ENCODE measurements at places on chromosomes 5 and 9. TPM values are rescaled to one million over a fixed set of nuclear protein-coding genes. Genes with fewer than 3 reads are reported as not detected.

The ST8SIA4 gene
- not detected for polyA plus RNA-seq

- DNase-seq, result no peak
Measured at GRCh38 chr9:94199776-94200175, 59.3 kb upstream of the ZNF169 start.

- DNase-seq, result no peak
Measured at GRCh38 chr5:760363-761058, 24.0 kb downstream of the ZDHHC11B start.

- no peak for DNase-seq
Measured at GRCh38 chr5:126741361-126741760, 35.6 kb upstream of the LMNB1 start.

DNA sequence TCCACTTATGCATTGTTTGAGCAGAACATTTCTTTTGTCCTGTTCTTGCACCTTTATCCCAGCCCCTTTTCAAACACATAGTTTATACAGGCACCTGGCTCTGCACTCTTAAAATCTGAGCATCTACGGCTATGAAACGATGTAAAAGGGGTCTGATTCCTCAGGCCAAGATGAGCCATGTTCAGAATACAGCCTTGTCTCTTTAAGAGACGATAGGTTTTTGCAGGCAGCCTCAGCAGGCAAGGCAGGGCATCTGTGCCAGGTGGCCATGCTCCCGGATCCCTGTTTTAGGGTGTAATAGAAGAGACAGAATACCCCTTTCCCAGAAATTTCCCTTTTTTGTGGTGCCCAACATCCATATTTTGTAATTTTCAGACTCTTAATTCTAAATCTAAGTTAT lies 89.1 kb upstream of the NFIB start:
- no peak for DNase-seq

The NEUROG1 gene
- polyA plus RNA-seq, result not detected

- no peak for DNase-seq
Measured at GRCh38 chr9:89356782-89357181, 38.5 kb downstream of the SECISBP2 start.

The EFNA5 gene
- polyA plus RNA-seq, result 0.54 TPM

The CFAP90 gene
- not detected for polyA plus RNA-seq

DNA sequence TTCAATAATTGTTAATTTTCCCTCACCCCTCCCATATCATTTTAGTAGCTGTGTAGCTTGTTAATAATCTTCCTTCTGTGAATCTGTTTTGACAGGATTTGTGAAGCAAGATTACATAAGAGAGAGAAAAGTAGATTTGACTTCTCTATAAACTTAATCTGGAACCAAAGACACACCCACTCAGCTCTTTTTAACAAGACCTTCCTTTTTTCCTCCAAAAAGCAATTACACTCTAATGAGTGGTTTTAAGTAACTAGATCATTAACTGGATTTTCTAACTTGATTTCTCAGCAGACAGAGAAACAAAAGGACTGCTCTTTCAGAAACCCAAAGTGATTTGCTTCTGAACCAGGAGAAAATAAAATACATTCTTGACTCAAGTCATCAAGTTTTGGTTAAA lies 21.9 kb downstream of the RFK start:
- DNase-seq, result no peak

DNA sequence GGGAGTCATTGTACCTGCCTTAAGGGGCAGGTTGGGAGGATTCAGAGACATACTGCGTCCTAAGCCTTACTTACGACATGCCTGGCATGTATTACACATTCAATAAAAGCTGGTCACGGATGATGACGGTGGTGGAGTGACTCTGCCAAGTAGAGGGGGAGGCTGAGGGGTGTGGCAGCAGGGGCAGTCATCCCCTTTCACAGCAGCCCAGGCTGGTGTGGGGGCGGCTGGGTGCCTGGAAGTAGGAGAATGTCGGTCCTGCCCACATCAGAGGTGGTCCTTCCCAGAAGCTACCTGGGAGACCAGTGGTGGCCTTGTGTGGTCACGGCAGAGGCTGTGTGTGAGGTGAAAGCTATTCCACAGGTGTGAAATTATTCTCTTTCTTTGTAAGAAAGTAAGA lies 8.9 kb downstream of the ZBTB34 start:
- no peak for DNase-seq

- DNase-seq, result no peak
Measured at GRCh38 chr9:89808756-89809181, 204.0 kb downstream of the GADD45G start.

The RCL1 gene
- 5.1 TPM for polyA plus RNA-seq

- DNase-seq, result no peak
Measured at GRCh38 chr9:136847088-136847825, 2.0 kb upstream of the PHPT1 start.

DNA sequence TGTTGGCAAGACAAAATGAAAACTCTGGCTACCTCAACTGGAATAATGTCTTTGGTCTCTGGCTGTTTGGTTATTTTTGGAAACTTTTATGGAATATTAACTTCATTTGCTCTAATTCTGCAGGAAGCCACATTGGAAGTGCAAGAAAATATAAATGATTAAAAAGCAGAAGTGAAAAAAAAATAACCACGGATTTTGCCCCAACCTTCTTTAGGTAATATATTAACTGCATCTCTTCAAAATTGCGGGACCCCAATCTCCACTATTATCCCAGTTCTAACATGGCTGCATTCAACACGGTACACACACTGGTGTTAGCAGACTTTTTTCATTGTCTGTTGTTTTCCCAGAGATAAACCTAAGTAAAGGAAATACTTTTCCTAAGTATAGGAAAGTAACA lies 23.0 kb downstream of the GLIS3 start:
- DNase-seq, result no peak

- DNase-seq, result no peak
Measured at GRCh38 chr9:1156794-1157550, 106.8 kb downstream of the DMRT2 start.

The DDX4 gene
- polyA plus RNA-seq, result not detected

The CARD6 gene
- 0.63 TPM for polyA plus RNA-seq

DNA sequence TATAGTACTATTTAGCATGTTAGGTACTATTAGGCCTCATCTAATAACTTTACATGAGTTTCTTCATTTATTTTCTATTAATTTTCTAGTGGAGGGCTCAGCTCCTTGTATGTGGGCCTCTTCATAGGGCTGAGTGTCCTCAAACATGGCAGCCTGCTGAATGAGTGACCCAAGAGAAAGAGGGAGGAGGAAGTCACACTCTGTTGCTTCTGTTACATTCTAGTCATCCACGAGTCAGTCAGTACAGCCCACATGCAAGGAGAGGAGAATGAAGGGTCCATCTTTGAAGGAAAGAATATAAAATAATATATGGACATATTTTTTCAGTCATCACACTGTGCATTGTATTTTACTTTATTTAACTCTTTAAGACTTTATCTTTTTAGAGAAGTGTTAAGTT lies 66.6 kb upstream of the NR3C1 start:
- no peak for DNase-seq
